Activated naive CD8-positive, alpha-beta T cell treated with anti-CD3 and anti-CD28 coated beads, Interleukin-2, amount 10 ng/mL, durations not matched to agents 7 days and 5 days (primary cell): ENCODE measurements at places on chromosomes 11 and 22.

DNA sequence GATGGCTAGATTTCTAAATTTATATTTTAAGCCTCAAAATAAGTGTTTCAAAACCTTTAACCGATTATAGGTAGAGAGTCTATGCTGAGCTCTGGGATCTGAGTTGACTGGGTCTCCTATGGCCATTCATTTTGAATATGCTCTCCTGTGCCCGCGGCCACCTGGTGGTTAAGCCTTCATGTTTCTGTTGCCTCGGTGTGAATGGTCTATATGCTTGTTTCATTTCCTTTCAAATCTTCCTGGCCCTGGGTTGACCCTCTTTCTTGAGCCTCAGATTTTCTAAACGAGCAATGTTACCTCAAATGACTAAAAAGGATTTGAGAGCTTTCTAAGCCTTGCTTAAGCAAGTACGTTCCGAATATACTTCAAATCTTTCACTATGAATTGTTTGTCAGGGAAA is 789.4 kb upstream of the KIRREL3 start:
- DNase-seq = no peak

- no peak for DNase-seq
These were observed 30.6 kb upstream of the RFPL3 start for GRCh38 chr22:32327066-32327465.

DNA sequence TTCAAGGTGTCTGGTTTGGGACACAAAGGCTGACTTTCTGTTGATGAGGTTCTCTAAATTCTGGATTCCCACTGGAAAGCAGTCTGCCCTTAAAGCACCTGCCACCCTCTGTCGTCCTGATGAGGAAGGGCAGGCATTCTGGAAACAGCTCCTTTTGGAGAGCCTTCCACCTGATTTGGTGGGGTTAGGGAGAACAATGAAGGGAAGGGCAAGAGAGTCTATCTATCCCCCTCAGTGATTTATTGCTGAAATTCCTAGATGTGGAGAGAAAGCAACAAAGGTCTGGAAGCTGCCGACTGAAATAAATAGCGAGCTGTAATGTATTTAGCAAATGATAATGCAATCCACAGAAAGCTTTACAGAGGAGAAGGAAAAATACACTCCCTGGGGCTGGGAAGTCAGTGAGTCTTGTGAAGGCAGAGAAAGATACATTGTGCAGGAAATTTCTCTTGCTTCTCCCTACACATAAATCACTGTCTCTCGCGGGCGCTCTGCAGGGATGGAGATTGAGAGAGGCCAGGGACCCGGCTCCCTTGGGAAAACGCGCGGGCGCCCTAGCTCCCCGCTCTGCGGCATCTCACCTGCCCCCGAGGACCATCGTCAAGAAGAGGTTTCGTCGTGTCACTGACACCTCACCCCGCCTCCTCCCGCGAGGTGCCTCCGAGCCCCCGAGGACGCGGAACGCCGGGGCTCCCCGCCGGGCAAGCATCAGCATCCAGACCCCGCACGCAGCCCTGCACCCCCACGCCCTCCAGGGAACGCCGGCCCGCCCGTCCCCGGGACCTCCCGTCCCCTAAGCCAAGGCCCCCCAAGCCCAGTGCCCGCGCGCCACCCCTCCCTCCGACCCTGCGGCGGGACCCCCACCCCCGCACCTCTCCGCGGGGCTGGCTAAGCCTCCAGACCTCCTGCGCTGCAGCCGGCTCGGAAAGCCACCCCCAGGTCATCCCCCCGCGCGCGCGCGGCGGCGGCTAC is 673 bp downstream of the CDON start:
- DNase-seq = peak; percentile 63

DNA sequence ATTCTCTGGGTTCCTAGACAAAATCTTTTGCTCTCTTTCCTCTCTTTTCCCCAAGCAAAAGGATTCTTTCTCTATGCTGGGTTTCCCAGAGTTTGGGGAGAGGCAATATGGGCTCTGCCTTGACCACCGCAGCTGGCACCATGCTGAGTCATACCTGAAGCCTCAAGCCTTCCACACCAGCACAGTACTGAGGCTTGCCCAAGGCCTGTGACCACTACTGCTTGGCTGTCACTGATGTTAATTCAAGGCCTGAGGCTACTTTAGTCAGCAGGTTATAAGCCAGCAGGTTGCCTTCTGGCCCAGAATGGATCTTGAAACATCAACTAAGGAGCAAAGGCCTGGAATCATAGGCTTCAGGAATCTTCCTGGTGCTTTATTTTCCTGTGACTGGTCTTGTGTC is 185.3 kb downstream of the DYNC2H1 start:
- DNase-seq = no peak

GRCh38 chr11:114252767-114253166 is 43.4 kb upstream of the NNMT start:
- DNase-seq = no peak

DNA sequence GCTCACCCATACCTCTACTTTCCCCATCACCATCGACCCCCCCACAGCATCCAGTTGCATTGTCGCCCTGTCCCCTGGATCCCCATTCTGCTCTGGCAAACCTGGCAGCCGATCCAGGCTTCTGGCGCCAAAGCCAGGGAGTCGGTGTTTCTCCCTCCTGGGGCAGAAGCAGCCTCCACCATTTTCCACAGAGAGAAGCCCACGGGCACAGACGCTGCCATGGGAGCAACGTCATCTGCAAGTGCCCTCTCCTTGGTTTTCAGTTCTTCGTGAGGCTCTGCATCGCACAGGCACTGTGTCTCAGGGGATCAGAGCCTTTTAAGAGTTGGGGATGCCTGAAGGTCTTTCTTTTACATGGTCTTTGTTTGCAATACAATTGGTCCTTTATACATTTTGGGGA is 2.3 kb downstream of the YPEL4 start:
- no peak for DNase-seq

- DNase-seq = no peak
These were observed 17.2 kb upstream of the CD59 start for GRCh38 chr11:33753304-33753967.

- peak; percentile 38 for DNase-seq
These were observed 3.3 kb downstream of the SCGB1D2 start for GRCh38 chr11:62245271-62245753.

DNA sequence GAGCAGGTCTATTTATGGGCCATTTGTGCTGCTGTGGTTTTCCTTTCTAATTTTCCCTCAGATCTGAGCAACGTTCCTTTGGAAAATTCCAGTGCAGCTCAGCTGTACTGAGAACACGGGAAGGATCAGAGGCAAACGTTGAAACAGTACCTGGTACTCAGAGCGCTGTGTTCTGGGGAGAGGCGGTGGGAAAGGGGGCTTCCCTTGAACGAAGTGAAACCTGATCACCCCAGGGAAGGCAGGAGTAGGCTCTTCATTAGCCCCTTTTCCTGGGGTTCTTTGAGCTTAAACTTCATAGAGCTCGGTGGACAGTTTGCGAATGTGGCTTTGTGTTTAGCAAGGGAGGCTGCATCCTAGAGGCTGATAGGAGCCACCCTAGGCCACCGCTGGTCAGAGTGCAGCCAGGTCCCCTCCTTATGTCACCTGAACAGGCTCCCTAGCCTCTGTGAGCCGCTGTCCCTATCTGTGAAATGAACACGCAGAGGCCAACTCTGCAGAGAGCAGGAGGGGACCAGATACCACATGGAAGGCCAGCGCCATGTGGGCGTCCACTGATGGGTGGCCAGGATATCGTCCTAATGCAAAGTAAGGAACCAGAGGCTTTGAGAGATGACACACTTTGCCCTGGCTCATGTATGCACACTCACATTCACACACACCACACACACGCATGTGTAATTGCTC is 1464.8 kb downstream of the BRD1 start:
- no peak for DNase-seq

GRCh38 chr11:78256962-78257361 is 68.2 kb downstream of the USP35 start:
- DNase-seq = no peak

DNA sequence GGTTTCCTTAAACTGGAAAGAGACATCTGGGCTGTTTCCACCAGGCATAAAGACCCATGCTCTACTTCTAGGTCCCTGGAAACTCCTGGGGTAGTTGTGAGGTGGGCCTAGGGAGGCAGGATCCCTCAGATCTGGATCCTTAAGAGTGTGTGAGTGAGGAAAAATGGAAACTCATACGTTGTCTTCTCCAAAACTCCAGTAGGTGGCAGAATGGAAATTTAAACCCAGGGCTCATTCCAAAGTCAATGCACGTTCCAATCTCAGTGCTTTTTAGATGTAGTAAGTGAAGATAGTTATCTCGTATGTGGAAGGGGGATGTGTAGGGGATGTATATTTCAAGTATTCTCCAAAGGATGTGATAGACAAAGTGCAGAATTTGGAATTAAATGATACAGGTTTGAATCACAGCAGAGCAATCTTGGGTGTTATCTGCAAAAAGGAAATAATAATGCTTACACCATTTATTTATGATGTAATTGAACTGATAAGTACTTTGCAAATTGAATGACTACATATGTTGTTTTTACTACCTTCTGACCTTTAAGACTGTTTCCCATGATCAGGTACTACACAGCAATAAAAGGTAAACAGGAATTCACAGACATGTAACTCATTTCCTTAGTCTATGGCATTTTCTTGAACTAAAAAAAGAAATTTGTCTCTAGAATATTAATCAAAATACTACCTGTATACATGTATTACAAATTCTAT is 13.1 kb upstream of the MMP1 start:
- DNase-seq = no peak

DNA sequence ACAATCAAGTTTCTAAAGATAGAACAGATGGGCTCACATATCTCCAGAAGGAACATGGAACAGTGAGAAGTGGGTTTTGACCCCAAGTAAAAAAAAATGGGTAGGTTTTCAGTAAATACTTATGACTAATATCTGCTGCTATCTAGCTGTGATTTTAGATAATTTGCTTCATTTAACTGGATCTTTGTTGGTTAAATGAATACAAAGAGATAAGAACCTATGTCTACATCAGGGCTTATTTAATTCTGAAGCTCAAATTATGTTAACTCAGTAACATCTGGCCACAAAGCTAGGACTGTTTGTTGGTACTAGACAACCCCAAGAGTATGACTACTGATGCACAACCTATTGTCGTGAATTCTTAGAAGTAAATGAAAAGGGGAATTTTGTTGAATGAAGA is 144.4 kb upstream of the SESN3 start:
- DNase-seq = no peak

GRCh38 chr22:46710806-46711205 is 27.2 kb downstream of the CERK start:
- DNase-seq = no peak

DNA sequence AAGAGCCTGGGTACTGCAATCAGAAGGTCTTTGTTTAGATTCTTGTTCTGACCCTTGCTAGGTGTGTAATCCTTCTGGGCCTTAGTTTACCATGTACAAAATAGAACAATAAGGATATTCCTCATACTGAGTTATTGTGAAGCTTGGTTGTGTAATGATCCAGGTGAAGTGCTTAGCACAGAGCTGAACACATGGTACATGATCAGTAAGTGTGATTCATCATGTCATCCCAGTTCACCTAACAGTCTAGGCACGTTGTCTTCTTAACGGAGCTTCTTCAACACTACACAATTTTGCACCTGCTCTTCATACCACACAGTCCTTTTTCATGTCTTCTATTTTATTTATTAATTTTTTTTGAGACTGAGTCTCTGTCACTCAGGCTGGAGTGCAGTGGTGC is 234.3 kb upstream of the TENM4 start:
- no peak for DNase-seq

GRCh38 chr11:62792202-62792575 is 383 bp upstream of the TMEM223 start:
- no peak for DNase-seq

DNA sequence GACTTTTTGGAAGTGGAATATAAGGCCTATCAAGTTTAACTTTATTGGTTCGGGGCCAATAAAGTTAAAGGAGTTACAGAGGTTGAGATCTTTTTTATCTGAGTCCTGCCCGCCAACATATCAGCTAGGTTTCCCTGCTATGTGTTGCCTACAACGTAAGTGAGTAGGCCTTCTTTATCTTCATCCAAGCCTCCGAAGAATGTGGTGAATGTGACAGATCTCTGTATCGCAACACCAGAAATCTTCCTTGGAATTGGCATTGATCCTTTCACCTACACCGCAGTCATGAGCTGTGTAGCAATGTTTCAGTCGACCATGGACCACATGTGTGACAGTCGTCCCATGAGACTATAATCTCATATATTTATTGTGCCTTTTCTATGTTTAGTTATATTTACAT is 37.3 kb upstream of the CADM1 start:
- no peak for DNase-seq

DNA sequence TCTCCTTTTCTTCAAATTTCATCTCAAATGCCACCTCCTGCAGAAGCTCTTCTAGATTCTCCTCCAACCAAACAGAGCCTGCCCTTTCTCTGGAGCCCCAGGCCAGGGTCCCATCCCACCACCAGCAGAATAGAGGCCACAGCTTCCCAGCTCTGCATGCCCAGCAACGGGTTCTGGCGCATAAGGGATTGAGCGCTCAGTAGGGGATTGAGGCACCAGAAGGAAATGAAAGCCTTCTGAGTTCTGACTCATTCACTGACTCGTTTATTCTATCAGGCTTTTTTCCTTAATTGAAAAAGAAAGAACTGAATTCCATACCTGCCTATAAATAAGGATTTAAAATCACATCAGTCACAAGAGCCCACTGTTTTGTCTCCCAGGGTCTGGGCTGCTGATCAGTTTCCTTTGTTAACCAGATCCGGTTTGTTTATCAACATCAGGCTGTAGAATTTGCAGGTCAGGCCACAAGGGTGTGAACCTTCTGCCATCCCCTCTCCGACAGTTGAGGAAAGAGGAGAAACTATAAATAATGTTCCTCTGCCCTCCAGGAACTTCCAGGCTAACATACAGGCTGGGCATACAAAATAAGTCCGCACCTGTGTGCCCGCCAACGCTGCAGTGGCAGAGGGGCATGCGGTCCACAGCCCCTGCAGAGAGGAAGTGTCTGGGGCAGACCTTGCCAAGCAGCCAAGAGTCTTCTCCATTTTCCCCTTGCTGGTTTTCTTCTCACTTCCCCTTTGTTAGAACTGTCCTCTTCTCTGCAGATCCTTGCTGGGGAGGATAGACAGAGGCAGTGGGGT is 63.5 kb upstream of the PRDM11 start:
- DNase-seq = no peak

- no peak for DNase-seq
These were observed 25.4 kb downstream of the A4GALT start for GRCh38 chr22:42695294-42695693.

DNA sequence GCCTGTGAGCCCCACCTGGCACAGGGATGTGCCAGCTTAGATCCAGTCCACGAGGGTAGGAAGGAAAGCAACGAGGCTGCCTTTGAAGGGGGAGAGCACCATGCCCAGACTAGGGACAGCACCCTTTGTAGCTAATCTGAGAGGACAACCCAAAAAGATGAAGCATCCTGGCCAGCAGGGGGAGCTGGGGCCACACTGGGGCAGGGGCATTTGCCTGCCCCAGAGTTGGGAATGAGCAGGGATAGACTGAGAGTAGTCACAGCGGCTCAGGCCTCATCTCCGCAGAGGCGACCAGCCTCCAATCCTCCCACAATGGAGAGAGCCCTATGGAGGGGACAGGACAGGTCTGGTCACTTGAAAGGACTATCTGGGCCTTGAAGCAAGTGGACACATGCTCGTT is 16.4 kb downstream of the LMO1 start:
- no peak for DNase-seq
